Activated CD8-positive, alpha-beta memory T cell treated with anti-CD3 and anti-CD28 coated beads, Interleukin-2, amount 10 ng/mL, durations not matched to agents 7 days and 5 days (primary cell): ENCODE measurements at places on chromosomes 6 and 20. TPM values are rescaled to one million over a fixed set of nuclear protein-coding genes. Genes with fewer than 3 reads are reported as not detected.

DNA sequence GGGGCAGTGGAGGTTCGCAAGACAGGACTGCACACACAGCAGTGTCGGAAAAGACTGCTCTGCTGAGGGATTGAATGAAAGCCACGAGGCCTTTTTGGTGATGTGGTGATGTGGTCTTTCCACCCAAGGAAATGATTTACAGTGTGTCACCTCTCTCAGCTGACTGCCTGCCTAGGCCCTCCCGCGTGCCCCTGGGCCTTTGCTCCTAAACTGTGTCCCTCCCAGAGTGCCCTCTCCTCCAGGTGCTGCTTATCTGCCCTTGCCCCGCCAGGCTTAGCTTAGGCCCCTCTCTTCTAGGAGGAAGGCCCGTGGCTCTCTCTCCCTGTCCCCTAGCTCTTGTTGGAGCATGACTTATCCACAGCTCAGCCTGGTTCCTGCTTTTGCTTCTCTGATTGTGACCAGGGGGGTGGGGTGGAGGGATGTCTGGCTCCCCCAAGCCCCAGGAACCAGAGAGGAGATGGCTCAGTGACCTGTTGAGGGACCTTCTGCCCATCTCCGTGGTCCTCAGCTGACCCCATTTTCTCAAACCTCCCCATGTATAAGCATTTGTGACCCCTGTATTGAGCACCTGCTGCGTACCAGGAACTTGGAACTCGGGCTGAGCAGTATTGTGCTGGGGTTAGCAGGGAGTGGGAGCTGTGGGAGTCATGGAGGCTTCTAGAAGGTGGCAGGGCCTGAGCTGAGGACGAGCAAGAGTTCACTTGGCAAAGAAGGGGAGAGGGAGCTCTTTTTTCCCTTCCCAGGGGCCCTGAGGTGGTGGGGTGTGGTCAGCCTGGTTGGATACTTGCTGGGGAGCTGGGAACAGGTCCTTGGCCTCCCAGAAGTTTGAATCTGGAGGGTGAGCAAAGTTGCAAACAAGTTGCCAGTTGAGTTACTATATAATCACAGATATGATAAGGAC, 2.2 kb downstream of the SRC start:
- H3K27me3 ChIP-seq, result no peaks in the 10 kb centered on the region
- H3K4me3 ChIP-seq, result no peak overlapping the region
- no peak for DNase-seq
- H3K36me3 ChIP-seq, result no peaks in the 10 kb centered on the region
- H3K27ac ChIP-seq, result no peak overlapping the region

DNA sequence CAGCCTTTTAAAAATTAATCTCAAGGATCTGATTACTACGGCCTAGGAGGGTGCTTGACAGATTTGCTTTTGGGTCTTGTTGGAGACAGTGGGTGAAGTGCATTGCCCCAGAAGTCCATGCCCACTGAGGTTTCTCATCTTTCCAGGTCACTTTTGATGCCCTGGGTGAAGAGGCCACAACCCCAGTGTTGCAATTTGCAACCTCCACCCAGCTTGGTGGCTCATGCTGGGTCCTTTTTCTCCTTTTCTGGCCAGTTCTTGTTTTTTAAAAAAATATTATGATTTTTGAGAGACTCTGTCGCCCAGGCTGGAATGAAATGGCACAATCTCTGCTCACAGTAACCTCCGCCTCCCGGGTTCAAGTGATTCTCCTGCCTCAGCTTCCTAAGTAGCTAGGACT, 9.4 kb downstream of the STX11 start:
- no peak for DNase-seq
- H3K4me3 ChIP-seq, result no peak overlapping the region

The CD40 gene
- total RNA-seq, result 1.3 TPM

The TXLNB gene
- total RNA-seq, result 0.23 TPM

DNA sequence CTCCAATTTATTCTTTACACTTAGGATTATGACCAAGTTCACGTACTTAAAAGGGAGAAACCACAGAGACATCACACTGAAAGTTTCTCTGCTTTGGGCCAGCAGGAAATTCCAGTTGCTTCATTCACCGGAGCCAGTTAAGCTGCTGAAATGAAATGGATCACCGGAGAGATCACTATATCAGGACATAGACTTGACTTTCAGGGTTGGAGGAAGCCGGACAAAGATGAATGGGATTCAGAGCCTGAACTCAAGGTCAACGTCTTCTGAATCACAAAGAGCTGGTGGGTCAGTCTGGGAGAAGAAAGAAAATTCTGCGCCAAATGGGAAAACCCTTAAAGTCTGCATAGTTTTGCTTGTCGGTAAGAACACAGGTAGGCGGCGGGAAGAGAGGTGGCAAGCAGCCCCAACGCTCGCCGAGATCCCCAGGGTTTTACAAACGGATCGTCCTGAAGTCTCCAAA, 81.9 kb upstream of the CCDC28A start:
- H3K4me3 ChIP-seq, result peak overlapping the region; percentile 57
- peaks cover 57% of the 10 kb centered on the region for H3K27me3 ChIP-seq
- H3K4me1 ChIP-seq, result peaks cover 6% of the 10 kb centered on the region
- H3K36me3 ChIP-seq, result no peaks in the 10 kb centered on the region
- no peak overlapping the region for H3K27ac ChIP-seq
- DNase-seq, result no peak

DNA sequence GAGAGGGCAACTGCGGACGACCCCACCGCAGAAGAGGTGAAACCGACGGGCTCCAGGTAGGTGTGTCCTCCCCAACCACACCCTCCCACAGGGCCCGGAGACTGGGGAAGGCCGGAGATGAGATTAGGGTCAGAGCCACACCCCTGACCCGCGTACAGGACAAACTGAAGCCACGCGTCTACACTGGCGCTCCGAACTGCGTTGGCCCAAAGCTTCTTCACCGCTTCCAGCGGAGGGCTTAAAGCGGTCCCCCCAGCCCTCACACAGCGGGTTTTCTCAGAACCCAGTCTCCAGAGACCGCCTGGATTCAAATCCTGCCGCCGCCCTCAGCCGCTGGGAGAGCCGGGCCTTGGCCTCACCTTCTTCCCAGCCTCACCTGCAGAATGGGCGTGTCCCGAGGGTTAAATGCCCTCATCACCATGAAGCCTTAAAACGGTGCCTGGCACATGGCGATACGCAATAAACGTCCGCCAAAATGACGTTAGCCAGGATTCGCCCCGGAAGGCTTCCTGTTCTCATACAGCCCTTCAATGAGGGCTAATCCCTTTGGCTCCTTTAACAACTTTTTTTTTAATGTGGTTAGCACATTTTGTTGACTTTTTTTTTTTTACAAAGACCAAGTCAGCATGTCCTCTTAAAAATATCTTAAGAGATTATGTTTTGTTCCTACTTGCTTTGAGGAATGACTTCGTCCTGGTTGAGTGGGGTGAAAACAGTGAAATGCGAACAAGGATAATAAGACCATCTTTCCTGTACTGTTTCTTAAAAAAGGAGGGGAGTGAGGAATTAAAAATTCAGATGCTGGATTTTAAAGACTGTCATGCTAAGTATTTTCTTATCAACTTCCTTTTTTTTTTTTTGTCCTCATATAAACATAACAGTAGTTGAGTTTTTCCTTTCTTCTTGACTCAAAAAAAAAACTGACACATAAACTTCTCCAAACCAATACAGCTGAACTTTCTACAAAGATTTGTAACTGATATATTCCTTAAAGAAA, 15.1 kb upstream of the ZNF217 start:
- H3K27ac ChIP-seq, result peak overlapping the region; percentile 97
- peaks cover 34% of the 10 kb centered on the region for H3K4me1 ChIP-seq
- H3K36me3 ChIP-seq, result peaks cover 15% of the 10 kb centered on the region
- H3K27me3 ChIP-seq, result no peaks in the 10 kb centered on the region
- DNase-seq, result peak; percentile 66

DNA sequence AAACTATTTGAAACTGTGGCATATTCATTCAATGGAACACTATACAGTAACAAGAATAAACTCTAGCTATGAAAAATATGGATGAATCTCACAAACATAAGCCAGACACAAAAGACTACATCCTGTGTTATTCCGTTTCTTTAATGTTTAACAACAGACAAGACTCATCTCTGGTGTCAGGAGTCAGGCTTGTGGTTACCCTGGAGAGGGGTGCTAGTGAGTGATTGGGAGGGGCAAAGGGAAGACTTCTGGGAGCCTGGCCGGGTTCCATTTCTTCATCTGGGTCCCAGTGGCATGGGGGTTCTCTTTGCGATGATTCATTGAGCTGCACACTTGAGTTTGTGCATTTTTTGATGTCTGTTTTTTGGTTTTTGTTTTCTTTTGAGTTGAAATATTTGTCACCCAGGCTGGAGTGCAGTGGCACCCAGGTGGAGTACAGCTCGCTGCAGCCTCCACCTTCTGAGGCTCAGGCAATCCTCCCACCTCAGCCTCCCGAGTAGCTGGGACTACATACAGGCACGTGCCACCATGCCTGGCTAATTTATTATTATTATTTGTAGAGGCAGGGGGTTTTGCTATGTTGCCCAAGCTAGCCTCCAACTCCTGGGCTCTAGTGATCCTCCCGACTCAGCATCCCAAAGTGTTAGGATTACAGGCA, 21.2 kb upstream of the TTPAL start:
- no peak for DNase-seq
- peaks cover 2% of the 10 kb centered on the region for H3K27me3 ChIP-seq
- no peak overlapping the region for H3K27ac ChIP-seq
- no peaks in the 10 kb centered on the region for H3K36me3 ChIP-seq

The IMPG1 gene
- total RNA-seq, result not detected

DNA sequence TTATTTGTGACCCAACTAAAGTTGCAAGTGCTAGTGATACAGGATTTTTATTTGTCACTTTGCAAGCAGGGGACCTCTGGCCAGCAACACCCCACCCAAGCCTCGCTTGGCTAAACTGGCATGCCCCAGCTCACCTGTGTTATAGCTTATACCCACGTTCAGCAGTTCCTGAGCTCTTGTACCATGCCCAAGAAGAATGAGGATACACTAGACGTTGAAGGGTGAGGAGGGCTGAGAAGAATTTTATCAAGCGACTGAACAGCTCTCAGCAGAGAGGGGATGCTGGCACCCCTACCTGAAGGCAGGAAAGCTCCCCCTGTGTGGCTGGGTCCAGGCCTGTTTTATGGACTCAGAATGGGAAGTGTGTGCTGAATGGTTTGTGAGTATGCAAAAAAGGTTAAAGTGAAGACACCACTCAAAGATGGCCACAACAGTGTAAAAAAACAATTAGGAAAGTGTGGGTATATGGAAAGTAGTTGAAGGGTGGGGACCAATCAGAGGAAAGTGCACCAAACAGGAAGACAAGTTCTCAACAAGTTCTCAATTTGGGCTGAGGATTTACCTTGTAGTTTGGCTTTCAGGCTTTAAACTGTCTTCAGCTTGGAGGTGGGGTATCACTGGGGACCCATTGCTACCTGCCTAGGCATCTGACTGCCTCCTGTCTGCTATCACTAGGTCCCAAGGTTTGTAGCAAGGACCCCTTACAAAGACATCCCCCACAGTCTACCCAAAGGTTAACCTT, 15.0 kb downstream of the BTN2A1 start:
- H3K27ac ChIP-seq, result peak overlapping the region; percentile 100
- peaks cover 42% of the 10 kb centered on the region for H3K4me1 ChIP-seq
- H3K4me3 ChIP-seq, result peak overlapping the region; percentile 99
- no peaks in the 10 kb centered on the region for H3K27me3 ChIP-seq
- DNase-seq, result no peak

DNA sequence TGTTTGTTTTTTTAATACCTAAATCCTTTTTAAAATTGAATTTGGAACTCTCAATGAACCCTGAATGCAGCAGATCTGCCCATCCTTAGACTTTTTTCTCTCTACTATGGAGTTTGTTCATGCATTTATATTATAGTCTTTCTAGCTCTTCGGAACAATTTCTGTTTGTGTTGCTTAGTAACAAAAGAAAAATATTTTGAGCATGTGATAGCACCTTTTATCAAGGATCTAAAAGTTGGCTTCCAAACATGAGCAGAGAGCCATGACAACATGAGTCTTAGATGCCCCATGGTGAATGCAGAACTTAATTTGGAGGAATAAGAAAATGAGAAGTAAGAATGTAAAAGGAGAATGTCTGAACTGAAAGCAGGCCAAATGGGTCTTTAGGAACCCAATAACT, 133.7 kb downstream of the EDN1 start:
- DNase-seq, result no peak
- no peaks in the 10 kb centered on the region for H3K36me3 ChIP-seq
- no peak overlapping the region for H3K27ac ChIP-seq

DNA sequence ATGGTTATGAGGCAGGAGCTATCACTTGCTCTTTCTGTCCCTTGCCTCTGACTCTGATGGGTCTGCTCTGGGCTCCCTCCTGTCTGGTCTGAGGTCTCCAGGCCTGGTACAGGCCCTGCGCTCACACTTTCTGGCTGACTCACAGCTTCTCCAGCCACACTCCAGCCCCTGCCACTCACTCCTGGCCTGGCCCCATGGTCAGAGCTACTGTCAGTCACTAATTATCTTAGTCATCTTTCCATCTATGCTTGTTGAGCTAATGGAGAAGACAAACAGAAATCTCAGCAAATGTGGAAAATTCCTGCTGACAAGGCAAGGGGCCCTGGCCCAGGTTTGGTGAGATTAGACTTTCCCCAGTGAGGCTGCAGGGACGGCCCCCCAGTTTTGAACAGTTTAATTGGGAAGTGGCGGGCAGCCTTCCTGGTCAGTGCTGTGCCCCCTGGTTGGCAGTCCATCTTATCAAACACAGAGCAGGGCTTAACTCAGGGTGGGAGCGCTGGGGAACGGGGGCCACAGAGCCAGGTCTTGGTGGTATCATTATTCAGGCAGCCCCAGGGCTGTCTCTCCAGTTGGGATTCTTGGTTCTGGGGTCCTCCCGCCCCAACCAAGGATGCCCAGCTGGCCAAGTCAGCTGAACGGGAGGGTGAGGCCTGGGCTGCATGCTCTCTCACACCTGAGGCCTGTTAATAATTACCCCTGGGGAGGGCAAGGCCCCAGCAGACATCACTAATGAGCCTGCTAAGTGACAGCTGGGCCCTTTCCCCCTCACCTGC, 63.4 kb downstream of the VEGFA start:
- H3K27me3 ChIP-seq, result peaks cover 8% of the 10 kb centered on the region
- no peak overlapping the region for H3K4me3 ChIP-seq
- H3K4me1 ChIP-seq, result no peaks in the 10 kb centered on the region

The MYCT1 gene
- total RNA-seq, result not detected

DNA sequence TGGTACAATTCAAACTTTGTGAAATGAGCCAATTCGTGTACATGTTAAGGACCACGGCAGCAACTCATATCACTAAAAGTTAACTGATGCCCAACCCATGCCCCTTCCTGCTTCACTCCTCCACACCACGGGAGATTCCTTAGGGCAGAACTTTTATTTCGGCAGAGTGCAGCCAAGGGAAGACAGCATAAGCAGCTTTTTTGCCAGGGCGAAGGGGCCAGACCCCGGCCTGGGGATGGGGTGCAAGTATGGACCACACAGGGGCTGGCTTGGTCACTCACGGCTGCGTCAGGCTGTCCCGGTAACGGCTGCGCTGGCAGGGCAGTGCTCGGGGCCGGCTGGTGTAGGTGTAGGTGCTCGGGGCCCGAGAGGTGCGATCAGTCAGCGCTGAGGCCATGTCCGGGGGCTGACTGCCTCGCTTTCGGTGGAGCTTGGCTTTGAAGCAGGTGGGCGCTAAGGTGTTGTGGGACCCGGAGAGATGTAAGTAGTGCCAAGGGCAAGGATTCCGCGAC, 792 bp downstream of the RSPH3 start:
- H3K27me3 ChIP-seq, result no peaks in the 10 kb centered on the region
- H3K4me1 ChIP-seq, result peaks cover 33% of the 10 kb centered on the region

- H3K27me3 ChIP-seq, result no peaks in the 10 kb centered on the region
- peak; percentile 19 for DNase-seq
Observed at GRCh38 chr20:34579191-34579978, 20.9 kb downstream of the MAP1LC3A start.

The SRSF12 gene
- not detected for total RNA-seq

GRCh38 chr6:105940990-105941389, 145.1 kb upstream of the PRDM1 start:
- H3K4me1 ChIP-seq, result peaks cover 20% of the 10 kb centered on the region
- H3K27me3 ChIP-seq, result peaks cover 12% of the 10 kb centered on the region
- no peak overlapping the region for H3K27ac ChIP-seq
- H3K36me3 ChIP-seq, result peaks cover 10% of the 10 kb centered on the region
- no peak overlapping the region for H3K4me3 ChIP-seq
- DNase-seq, result no peak
